CD4-positive, alpha-beta T cell treated with Interleukin-21 for 1 hour (primary cell): ENCODE measurements at places on chromosomes 13 and 19.

- peak; percentile 14 for DNase-seq
These were observed 21.3 kb downstream of the VRK3 start for GRCh38 chr19:50003810-50004419.

DNA sequence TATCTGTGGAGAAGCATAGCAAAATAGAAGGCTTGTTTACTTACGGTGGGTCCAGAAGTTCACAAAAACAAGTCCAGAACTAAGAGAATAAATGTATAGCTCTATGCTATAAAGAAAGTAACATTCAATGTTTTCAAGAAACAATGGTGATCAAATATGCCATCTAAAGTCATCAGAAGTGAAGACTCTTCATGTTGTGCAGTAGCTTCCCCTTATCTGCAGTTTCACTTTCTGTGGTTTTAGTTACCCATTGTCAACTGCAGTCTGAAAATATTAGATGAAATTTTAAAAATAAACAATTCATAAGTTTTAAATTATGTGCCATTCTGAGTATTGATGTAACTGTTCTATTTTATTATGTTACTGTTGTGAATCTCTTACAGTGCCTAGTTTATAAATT is 72.5 kb downstream of the EDNRB start:
- no peak for DNase-seq

DNA sequence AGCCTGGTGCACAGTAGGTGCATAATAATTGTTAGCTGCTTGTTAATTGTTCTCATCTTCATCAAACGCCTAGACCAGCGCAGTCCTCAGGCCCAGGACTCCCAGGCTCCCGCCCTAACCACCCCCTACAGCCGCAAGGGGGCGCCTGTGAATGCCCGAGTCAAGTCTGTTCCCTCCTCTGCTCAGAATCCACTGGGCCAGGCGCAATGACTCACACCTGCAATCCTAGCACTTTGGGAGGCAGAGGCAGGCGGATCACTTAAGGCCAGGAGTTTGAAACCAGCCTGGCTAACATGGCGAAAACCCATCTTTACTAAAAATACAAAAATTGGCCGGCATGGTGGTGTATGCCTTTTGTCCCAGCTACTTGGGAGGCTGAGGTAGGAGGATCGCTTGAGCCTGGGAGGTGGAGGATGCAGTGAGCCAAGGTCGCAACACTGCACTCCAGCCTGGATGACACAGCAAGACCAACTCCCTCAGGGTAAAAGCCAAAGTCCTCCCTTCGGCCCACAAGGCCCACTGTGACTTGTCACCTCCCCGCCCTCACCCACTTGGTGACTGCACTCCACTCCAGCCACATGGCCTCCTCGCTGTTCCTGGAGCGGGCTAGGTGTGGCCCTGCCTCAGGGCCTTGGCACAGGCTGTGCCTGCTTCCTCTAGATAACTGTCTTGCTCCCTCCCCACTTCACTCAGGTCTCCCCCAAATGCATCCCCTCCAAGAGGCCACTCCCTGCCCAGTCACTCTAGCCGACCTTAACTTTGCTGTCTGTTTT is 9.1 kb downstream of the ZNF653 start:
- DNase-seq, result peak; percentile 62

GRCh38 chr19:38277969-38278680 is 13.8 kb downstream of the SPINT2 start:
- DNase-seq, result no peak

GRCh38 chr19:47608969-47609905 is at the start of gene BICRA:
Gene BICRA (plus strand): TSS chr19:47609134. CDS start chr19:47673575, 64,441 bp downstream.
- peak; percentile 85 for DNase-seq

GRCh38 chr19:47549261-47549862 is 23.6 kb downstream of the ZNF541 start:
- DNase-seq, result no peak

GRCh38 chr13:99314640-99315176 is 7.5 kb upstream of the GPR183 start:
- DNase-seq, result peak; percentile 83

GRCh38 chr19:50327013-50327412 is 2.2 kb downstream of the KCNC3 start:
- DNase-seq, result no peak

GRCh38 chr13:42369071-42369797 is 97.3 kb downstream of the AKAP11 start:
- DNase-seq, result no peak

DNA sequence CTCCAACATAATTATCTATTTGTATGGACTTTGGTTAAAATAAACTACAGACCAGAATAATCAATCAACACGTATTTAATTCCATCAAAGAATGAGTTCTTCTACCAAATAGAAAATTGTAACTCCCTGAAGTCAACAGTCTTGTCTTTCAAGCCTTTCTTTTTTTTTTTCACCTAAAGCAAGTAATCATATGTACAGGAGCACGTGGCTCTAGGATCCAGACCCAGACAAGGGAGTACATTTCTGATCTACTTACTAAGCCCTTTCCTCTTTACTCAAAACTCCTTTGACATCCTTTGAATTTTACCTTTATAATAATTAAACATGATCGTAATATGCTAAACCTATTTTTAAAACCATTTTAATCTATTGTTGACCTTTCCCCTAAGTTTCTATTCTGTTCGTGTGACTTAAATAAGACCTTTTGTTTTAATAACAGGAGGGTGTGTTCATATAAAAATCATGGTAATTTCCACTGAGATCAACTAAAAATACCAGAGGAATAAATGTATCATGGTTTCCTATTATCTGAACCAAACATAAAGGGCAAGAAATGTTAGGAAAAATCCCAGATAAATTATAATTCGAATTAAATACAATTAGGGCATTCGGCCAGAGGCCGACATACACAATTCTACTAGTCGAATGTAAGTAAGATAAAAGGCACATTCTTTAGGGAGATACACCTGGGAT is 1.7 kb downstream of the SLC7A1 start:
- DNase-seq, result no peak

DNA sequence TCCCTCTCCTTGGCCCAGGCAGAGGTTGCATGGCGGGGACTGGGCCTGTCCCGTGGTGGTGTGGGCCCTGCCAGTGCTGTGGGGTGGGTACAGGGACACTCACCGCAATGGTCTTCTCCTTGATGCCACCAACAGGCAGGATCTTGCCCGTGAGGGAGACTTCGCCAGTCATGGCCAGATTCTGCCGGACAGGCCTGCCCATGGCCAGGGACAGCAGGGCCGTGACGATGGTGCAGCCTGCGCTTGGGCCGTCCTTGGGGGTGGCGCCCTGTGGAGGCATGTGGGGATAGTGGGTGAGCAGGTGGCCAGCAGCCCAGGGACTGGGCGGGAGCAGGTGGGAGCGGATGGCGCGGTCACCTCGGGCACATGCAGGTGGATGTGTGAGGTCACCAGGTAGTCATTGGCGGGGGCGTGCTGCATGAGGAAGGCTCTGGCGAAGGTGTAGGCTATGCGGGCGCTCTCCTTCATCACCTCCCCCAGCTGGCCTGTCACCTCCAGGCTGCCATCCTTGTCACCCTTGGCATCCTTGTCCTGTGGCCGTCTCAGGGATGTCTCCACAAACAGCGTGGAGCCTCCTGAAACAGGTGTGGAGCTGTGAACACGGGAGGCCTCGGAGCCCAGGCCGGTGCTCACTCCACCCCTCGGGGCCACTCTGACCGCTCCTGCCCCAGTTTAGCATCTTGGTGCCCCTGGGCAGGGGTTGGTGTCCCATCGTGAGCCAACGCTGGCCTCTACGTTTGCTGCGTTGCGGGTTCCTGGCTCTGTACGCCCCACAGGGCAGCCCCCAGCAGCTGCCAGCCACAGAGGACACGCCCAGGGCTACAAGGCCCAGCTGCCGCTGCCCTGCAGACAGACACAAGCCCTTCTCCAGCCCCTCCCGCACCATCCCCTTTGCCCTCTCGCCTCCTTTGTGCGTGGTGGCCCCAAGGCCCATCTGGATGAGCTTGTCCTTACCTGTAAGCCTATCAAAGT is 3.4 kb downstream of the RPL36 start:
- no peak for DNase-seq

DNA sequence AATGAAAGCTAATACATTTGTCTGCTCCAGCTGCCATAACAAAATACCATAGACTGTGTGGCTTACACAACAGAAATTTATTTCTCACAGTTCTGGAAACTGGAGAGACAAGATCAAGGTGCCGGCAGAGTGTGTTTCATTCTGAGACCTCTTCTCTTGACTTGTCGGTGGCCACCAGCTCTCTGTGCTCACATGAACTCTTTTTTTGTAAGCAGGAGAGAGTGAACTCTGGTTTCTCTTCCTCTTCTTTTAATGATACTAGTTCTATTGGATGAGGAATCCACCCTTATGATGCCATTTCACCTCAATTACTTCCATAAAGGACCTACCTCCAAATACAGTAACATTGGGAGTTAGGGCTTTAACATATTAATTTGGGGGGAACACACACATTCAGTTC is 11.7 kb downstream of the KCTD12 start:
- DNase-seq, result no peak

DNA sequence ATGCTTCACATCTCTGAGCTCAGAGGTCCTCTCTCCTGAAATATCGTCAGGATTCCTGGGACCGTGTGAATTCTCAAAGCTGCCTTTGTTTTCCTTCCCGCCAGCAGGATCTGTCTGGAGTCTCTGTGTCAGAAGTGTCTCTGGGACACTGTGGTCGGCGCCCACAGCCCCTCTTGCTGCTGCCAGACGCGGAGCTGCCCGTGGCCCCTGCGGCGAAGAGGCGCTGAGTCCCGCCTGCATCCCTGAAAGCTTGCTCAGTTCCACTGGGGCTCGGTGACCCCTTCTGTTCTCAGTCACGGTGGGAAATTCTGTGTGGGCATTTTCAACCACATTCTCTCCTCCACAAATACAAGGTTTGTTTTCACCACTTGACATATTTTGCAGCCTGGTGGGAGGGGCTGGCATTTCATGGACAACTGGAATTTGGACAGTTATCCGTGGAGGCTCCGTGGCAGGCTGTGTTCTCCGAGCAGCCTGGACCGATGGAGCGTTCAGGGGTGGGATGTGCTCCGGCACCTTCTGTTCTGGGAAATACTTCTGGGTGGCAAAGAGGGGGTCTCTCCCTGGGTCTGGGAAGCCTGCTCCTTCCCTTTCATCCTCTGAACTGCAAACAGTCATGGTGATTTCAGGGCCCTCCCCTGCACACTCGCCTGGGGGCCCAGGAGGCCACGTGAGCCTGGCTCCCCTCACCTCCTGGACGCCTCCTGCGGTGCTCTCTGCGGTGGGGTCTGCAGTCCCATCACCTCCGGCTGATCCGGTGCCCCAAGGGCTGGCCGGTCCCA is 42.6 kb upstream of the GRTP1 start:
- no peak for DNase-seq

DNA sequence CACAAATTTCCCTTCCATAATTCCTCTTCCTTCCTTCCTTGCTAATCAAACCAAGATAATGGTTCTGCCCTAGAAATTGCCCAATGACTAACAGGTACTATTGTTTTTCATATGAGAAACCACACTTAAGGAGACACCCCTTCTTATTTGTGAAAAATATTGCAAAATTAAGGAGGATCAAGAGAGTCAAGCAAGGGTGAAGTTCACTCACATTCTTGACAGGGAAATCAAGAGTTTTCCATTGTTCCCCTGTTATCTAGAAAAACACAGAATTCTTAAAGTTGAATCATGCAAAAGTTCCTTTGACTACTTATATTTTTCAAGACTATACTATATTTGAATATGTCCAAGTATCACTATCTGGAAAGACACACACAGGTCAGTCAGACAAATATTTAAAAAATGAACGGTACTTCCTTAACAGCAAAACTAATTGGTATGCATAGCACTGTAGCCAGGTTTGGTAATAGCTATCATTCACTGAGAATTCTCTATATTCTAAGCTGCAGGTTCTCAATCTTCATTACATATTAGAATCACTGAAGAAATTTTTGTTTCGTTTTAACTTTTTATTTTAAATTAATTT is 897.2 kb downstream of the DIAPH3 start:
- no peak for DNase-seq

DNA sequence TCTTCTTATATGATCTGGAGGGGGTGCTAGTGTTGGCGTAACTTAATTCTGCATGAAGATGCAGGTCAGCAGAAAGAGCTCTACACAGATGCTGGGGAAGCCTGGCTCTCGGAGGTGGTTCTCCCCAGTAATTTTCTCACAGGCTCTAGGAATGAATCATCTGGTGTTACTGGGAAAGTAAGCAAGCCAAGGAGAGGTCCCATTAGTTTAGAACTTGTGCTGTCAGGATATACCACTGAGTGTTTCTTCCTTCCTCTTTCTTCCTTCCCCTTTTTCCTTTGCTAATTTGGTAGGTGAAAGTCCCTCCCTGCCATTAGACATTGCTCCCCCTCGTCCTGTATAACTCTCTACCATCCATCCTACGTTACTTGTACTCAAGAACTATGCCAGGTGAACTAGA is 68.3 kb downstream of the ATP8A2 start:
- DNase-seq, result no peak

DNA sequence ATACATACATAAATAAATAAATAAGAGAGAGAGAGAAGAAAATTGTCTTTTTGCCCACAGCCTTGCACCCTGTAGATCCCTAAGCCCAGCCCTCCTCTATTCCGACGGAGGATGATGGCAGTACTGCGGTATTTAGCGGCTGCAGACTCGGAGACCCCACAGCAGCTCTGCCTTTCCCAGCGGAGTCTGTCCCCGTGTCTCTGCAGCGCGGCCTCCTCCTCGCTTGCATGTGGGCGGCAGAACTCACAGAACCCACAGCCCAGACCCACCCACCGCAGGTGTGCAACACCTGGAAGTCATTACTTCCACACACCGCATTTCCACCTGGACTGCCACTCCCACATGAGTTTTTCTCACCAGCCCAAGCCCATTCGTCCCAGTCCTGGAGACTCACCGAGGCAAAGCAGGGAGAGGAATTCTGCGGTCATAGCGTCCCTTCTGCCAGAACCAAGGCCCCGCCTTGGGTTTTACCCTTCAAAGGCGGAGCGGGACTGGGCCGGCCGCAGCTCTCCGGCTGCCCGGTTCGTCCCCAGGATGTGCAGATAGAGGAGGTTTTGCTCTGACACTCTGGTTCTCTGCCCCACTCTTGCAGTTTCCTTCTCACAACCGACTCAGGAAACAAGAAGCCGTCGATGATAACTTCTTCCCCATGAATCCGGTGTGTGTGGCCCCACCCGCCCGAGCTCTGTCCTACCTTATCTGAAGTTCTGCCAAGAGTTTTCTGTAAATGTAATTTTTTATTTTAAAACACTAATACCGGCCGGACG is at the start of gene VSTM1:
Gene VSTM1, minus strand, starts transcription at position 548 of the 767 bp plus-strand sequence. Its CDS starts 120 bp downstream, at position 428.
- DNase-seq, result no peak

- DNase-seq, result no peak
These were observed 265.6 kb downstream of the GPC5 start for GRCh38 chr13:91664039-91664438.

DNA sequence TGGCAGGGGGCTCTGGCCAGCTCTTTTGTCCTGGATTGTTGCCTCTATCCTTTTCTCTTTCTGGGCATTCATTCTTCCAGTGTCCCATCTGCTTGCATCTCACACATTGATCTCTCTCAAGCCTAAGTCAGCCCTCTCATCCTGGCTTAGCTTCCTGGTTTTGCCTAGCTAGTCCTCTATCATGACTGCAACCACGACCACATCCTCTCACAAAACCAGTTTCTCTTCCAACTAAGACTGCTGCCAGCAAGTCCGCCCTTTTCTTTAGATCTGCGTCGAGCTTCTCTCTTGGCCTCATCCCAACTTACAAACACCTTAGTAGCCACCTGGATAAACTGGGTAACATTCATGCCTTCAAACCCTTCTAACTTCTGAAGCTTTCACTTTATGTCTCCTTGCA is 212.2 kb upstream of the HTR2A start:
- DNase-seq, result no peak
